ENCODE measurements at places on chromosomes 11 and 22.
A peak's percentile ranks its signal among the peaks of the same experiment; 100 is the strongest.

DNA sequence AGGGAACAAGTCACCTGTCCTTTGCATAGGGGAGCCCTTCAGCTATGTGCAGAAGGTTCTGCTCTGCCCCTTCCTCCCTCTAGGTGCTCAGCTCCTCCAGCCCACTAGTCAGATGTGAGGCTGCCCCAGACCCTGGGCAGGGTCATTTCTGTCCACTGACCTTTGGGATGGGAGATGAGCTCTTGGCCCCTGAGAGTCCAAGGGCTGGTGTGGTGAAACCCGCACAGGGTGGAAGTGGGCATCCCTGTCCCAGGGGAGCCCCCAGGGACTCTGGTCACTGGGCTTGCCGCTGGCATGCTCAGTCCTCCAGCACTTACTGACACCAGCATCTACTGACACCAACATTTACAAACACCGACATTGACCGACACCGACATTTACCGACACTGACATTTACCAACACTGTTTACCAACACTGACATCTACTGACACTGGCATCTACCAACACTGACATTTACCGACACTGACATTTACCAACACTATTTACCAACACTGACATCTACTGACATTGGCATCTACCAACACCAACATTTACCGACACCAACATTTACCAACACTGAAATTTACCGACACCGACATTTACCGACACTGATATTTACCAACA is 71.9 kb upstream of the PPP6R3 start:
- no peak for DNase-seq

DNA sequence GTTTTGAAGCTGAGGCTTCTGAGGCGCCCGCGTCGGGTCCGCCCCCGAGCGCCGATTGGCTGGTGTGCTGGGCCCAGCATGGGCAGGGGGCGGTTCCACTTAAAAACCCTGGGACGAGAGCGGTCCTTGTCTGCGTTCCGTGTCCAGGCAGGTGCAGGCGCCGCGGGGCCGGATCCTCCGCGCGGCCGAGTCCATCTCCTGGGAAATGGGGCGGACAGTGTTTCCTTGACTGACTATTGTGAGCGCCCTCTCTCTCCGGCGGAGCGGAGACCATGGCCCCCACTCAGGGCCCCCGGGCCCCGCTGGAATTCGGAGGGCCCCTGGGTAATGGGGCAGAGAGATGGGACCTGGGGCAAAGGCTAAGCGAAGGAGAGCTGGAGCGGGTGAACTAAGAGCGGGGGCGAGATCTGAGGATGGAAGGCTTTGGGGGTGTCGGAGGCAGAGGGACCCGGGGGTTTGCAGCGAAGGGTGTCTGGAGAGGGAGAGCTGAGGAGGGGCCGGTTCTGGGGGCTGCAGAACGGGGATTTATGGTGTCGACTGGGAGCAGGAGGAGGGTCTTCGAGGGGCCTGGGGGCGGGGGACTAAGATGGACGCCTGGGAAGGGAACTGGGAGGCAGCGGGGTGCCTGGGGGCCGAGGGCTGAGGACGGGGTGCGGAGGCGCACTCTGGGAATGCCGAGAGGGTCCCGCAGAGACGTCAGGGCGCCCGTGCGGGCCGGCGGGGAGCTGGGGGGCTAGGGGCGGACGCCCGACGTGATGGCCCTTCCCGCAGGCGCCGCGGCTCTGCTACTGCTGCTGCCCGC is at the start of gene TM7SF2:
Gene TM7SF2 (plus strand): TSS at position 129 of the 802 bp plus-strand sequence. CDS start 144 bp downstream, at position 273.
- DNase-seq: peak; percentile 88

DNA sequence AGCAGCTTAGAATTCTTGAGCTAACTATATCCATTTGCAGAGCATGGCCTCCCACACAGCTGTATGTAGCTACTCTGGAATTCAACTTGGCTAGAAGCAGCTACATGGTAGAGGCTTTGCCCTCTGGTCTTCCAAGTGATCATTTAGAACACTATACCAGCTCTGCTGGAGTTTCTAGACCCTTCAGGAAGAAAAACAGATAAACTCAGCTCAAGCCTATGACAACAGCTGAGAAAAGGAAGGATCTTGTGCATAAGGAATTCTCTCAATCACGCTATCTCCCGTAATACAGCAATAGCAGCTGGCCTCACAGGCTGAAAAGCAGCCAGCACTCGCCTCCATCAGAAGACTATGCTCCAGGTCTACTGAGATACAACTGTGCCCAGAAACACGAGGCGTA is 50.6 kb upstream of the APOA1 start:
- no peak for DNase-seq

- no peak for DNase-seq
Observed at GRCh38 chr11:95081412-95081811, 8.2 kb upstream of the ENDOD1 start.

DNA sequence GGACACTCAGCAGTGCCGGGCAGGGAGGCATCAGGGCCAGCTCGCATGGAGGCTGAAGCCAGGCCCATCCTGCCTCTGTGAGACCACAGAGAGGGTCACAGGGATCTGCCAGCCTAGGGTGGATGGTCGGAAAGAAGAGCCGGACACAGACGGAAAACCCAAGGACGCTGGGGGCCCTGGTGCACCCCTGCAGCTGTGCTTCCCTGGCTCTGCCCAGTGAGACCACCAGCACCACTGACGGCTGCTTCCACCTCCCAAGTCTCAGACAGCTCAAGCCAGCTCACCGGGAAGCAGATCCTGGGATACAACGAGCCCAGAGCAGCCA is 42.2 kb downstream of the SHISAL1 start:
- no peak for DNase-seq

- DNase-seq: no peak
Observed at GRCh38 chr11:65624931-65625627, 9.5 kb downstream of the PCNX3 start.

DNA sequence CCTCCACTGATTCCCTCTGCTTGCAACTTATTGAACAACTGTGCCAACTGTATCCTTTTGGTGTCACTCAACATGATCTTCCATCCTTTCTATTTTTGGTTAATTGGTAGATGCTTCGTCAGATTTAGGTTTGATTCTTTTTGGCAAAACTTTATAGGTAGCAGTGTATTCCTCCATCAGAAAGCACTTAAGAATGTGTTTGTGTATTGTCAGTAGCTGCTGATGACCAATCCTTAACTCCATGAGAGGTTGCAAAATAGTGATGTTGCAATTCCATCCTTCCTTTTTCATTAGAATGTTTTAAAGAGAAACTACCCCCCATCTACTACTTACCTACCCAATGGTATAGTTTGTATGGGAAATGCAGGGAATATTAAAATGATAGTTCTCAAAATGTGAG is 22.1 kb downstream of the FAM76B start:
- no peak for DNase-seq

Data from stimulated activated CD8-positive, alpha-beta memory T cell treated with anti-CD3 and anti-CD28 coated beads, Interleukin-7, amount 100 ng/mL, for 1 hour (primary cell).